Cardiac septum (tissue), 1 donor: ENCODE measurements at places on chromosomes 7 and 10. TPM values are rescaled to one million over a fixed set of nuclear protein-coding genes. Genes with fewer than 3 reads are reported as not detected.

DNA sequence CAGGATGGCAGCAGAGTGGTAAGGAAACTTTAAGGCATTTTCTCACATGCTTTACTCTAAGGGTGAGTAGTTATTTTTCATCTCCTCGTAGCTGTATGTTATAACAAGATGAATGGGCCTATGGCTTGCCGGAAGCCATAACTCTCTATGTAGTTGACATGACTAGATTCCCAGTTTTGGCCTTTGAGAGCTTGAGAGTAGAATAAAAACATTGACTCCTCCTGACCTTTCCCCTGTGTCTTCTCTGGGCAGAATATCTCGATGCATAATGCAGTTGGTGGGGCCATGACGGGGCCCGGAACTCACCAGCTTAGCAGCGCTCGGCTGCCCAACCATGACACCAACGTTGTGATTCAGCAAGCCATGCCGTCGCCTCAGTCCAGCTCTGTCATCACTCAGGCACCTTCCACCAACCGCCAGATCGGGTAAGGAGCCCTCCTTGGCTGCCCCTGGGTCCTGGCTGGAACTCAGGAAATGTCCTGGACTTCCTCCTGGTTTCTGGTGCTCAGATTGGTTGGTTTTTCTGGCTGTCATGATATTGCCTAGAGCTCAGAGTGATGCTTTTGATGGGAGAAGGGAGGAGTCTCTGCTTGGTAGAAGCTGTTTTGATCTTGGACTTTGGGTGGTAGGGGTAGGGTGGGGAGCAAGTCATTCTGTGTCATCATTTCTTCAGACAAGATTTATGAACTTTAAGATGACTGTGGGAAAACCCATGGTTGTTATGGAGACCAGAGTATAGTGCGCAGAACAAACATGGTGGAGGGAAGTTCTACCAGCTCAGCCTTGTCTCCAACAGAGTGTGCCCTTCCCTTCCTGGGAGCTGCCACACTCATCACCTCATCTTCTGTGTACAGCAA lies 158.0 kb downstream of the CREB5 start:
- DNase-seq, result no peak

GRCh38 chr7:152937282-152937681 lies 177.7 kb downstream of the ACTR3B start:
- no peak for DNase-seq

CTAGE8 gene
- total RNA-seq, result not detected

EBF3 gene
- total RNA-seq, result 5.8 TPM

CYP26A1 gene
- not detected for total RNA-seq

- DNase-seq, result no peak
Observed at GRCh38 chr10:123103944-123104343, 31.8 kb upstream of the HMX3 start.

DNA sequence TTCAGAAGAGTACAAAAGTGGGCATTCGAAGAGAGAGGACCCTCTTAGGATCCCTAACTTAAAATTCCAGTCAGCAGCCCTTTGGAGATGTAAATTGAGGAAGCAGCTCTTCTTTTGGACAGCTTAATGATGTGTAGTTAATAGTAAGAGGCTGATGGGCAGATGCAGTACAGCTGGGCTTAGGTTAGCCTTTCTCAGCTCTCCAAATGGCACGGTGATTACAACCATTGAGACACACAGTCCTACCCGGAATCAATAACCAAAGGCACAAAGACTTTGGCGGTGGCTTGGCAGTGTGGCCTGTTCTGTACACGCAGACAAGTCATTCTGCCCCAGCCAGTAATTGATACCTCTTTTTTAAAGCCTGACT lies 26.8 kb downstream of the GAD2 start:
- DNase-seq, result no peak

GRCh38 chr10:128437786-128438345 lies 311.6 kb upstream of the MKI67 start:
- no peak for DNase-seq

UCN3 gene
- not detected for total RNA-seq

DNA sequence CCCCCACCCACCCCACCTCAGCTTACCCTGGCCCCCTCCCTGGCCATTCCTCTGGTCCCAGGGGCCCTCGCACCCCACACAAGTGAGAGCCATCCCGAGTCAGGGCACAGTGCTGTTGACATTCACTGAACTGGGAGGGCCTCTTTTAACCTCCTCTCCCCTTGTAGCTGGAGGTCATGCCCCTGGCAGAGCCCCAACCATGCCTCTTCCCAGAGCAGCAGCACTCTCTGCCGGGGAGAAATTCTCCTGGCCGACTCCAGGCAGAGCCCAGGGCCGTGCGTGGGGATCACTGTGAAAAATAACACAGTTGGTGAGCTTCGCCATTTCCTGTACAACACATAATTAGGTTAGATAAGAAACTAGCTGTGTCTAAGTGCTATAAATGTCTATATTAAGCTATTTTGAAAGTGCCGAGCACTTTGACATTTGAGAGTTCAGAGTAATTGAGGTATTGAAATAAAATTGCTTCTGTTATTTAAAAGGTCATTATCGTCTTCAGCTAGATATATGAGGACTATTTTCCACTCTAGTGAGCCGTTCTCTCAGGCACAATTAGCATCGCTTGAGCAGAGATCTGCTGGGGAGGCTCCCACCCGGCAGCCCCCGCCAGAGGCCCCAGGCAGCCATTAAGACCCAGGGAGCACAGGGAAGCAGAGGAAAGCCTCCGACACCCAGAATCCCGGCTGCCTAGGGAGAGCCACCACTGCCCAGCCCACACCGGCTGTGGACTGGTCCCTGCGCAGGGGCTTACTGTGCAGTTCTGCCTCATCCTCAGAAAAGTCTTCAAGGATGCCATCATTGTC lies 62.4 kb upstream of the LRRC18 start:
- no peak for DNase-seq

CYTH3 gene
- total RNA-seq, result 24.9 TPM

ST8SIA6 gene
- 6.9 TPM for total RNA-seq

DNA sequence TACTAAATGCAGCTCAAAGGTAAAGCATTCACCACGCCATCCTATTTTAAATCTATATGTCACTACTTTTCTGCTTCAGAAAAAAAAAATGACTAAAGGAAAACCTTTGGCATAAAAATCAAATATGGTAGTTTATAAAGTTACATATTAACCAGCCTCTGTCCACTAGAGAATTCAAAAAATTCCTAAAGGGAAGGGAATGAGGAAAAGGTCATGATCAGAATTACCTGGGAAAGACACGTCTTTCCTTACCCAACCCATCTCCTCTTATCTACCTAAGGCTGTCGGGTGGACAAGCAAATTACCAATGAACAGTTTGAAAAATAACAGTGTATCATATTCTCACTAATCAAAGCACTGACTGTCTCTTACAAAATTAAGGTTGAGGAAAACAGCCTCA lies 100.7 kb upstream of the TMEM106B start:
- no peak for DNase-seq

DNA sequence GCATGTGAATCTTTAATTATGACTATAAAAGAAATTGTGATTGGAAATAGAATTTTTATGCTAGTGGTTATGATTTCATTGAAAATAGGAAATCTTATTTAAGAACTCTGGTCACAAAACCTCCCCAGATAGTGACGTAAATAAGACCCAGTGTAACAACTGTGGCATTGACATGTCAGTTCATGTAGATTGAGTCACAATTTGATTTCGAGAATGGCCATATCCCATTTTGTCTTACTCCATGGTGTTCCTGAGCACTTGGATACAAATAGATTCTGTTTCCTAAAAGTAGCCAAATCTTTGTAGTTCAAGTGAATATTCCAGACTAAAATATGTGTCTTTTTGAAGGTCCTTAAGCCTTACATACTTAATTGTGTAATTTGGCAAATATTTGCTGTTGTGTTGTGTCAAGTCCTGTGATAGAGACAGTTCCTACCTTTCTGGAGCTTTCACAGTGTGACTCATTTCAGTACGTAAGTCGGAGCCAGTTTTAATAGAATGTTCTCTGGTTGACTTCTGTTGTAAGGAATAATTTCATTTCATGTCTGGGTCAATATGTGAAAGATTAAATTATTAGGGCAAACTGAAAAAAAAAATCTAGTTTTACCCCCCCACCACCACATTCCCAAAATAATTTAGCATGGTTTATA lies 37.1 kb upstream of the TOMM7 start:
- DNase-seq, result no peak

GRCh38 chr7:19016140-19016539 lies 101.3 kb downstream of the TWIST1 start:
- DNase-seq, result no peak

DNA sequence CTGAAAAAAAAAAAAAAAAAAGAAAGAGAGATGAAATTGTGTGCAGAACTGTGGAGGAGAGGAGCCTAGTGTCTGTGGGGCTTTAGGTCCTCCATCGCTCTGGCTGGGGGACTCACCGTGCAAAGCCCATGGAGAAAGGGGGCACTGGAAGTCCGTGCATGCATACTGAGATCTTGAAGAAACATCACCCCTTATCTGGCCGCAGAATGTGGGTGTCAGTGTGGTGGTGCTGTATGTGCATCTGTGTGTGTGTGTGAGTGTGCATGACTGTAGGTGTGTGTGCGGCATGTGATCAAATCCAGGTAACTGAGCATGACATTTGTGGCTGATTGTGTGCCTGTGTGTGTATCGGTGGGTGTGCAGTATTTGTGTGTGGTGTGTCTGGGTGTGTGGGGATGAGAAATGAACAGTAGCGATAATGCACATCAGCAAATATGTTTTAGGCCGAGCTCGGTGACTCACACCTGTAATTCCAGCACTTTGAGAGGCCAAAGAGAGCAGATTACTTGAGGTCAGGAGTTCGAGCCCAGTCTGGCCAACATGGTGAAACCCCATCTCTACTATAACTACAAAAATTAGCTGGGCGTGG lies 8.8 kb upstream of the CLDN3 start:
- DNase-seq, result no peak

DNA sequence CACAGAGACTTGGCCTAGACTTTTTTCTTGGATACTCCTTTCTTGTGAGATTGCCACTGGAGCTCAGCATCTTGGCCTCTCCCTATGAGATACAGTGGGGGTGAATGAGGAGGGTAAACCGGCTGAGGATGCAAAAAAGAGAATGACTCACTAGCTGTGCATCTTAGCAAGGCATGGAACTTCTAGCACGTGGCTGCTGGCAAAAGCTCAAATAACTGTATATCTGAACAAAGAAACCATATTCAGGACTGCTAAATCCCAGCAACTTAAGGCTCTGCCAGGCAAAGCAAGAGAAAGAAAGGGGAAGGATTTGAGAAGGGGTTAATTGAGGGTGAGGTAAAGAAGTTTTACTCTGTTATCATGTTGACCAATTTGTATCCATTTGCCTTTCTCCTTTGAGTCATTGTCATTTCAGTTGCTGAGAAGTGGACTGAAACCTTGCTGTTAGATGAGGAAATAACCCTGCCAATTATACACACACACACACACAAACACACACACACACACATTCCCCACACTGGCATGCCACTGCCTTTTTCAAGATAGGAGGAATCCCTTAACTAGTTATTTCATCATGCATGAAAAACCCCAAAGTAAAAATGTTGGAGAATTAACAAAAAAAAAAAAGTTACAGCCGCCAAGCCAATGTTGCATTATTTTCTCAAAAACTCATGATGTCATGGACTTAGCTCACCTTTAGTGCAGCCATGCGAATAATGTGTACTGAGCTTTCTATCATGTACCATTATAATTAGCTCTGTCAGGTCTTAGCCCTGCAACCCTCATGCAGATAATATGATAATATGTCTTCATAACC lies 997.3 kb downstream of the LRMDA start:
- DNase-seq, result no peak

GRCh38 chr10:100653957-100654781 lies 91.2 kb upstream of the PAX2 start:
- no peak for DNase-seq

ACTA2 gene
- 162 TPM for total RNA-seq

- DNase-seq, result no peak
Observed at GRCh38 chr7:1681581-1681980, 11.5 kb downstream of the ELFN1 start.

IDI2 gene
- 0.51 TPM for total RNA-seq

GRCh38 chr7:3065724-3066143 lies 22.1 kb upstream of the CARD11 start:
- no peak for DNase-seq

- DNase-seq, result no peak
Observed at GRCh38 chr7:94761451-94761850, 105.5 kb upstream of the SGCE start.

DNA sequence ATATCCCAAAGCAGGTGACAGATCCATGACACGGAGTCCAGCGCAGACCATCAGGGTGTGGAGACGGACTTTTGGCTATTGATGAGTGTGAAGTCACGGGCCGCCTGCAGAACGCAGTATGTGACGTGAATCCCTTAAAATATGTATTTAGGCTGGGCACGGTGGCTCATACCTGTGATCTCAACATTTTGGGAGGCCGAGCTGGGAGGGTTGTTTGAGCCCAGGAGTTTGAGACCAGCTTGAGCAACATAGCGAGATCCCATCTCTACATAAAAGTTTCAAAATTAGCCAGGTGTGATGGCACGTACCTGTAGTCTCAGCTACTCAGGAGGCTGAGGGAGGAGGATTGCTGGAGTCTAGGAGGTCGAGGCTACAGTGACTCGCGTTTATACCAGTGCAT lies 1.9 kb upstream of the AMZ1 start:
- DNase-seq, result no peak

LRRN3 gene
- 0.40 TPM for total RNA-seq

DNA sequence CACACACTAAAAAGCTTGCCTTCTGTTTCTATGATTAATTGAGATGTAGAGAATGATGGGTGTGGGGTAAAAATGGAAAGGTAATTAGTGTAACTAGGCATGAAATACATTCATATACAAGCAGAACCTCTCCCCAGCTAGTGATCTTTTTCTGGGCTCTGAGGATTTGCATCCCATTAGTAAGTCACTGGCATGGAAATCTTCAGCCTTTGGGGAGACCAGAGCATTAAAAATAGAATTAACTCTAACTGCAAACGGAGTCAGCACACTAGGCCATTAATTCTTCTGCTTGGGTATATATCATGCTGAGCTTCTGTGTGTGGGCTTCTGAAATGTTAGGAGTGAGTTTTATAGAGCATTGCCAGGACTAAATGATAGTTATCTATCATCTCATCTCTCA lies 128.9 kb downstream of the HDAC9 start:
- DNase-seq, result no peak
